ENCODE measurements at places on chromosomes 13 and 19.

DNA sequence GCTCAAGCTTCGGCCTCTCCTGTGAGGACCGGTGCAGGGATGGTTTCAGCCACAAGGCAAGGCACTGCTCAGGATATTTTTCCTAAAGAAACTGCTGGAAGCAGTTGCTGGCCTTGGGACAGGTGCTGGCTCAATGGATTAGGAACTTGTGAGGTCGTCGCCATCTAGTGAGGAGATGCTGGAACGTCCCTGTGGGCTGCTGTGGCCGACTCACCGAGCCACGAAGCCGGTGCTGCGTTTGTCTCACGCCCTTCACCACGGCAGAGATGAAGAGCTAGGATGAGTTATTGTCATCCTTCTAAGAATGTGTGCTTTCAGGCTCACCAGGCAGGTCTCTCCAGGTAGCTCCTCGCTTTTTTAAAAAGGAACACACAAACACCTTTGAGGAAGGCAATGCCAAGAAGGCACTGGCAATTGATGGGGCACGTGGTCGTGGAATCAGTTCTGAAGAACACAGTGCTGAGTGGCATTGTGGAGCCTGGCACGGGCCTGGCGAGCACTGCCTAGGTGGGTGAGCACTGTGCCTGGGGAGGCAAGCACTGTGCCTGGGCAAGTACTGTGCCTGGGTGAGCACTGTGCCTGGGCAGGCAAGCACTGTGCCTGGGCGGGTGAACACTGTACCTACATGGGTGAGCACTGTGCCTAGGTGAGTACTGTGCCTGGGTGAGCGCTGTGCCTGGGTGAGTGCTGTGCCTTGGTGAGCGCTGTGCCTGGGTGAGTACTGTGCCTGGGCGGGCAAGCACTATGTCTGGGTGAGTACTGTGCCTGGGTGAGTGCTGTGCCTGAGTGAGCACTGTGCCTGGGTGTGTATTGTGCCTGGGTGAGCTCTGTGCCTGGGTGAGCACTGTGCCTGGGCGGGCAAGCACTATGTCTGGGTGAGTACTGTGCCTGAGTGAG is 140.4 kb downstream of the TEX29 start:
- DNase-seq = no peak

- no peak for DNase-seq
Measured at GRCh38 chr19:719636-720344, 11.1 kb downstream of the PALM start.

DNA sequence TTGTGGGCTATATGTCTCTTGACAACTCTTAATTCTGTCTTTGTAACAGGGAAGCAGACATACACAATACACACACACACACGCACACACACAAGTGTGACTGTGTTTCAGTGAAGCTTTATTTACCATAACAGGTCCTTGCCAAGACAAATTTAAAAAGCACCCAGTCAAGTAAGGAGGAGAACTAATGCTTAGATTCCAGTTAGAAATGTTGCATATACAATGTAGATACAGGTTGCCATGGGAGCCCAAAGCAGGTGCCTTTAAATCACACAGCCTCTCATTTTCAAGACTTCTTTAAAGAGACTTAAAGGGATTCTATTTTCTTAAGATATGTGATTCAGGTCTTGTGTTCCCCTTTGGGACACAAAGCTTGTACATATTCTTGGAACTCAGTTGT is 1551.9 kb downstream of the EFNB2 start:
- DNase-seq = no peak

DNA sequence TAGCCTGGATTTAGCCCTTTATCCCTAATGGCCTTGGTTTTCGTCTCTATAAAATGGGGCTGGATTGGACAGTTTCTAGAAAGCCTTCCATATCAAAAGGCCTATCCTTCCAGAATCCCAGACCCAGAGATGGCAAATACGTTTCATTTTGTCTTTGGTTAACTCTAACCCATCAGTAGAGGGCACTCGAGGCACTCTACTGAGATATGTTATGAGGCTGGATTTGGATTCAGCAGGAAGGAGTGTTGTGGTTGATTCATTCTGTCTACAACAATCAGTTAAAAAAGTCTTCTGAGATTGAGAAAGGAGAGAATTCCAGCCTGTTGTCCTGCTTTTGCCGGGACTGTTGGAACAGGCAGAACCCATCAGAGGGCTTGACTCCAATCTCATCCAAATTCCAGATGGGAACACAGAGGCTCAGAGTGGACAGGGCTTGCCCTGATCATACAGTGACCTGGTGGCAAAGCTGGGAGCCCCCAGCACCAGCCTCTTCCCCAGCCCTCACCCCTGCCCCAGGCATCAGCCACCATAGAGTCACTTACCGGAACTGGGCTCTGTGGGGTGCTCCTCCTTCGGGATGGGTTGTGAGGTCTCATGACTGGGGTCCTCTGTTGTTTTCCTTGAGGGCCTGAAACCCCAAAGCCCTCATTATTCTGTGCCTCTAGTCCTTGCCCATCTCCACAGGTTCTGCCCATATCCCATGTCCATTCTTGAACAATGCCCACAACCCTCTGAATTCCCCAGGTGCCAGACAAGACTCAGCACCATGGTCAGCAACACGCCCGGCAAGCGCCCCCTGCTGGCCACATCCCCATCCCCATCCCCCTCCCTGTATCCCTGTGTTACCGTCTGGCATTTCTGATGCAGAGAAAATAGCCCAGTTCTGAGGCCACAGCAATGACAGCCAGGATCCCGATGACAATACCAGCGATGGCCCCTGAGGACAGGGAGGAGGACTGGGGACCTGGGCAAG is 12.3 kb upstream of the ZNF180 start:
- peak; percentile 49 for DNase-seq

DNA sequence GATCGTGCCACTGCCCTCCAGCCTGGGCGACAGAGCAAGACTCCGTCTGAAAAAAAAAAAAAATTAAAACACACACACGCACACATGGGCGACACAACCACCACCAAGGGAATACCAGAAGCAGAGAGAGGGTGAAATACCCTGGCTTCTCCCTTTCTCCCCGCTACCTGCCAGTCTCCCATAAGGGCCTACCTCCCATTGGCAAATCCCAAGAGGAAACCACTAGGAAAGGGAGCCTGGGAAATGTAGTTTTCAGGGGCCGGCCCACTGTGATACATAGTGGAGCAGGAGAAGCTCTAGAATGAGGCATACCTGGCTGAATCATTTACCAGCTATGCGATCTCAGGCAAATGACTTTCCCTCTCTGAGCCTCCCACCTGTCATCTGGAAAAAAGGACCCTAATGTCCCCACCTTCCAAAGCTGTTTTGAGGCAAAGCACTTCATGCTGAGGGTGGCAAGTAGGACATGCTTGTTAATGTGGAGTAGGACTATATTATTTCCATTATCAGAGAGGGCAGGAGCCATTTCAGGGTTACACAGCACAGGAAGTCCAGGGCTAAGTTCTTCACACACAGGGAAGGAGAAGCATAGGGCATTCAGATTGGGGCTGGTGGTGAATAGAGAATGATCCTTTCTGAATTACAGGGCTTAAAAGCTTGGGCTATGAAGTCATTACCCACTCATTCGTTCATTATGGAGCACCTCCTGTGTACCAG is 14.3 kb upstream of the HNRNPUL1 start:
- DNase-seq = no peak

DNA sequence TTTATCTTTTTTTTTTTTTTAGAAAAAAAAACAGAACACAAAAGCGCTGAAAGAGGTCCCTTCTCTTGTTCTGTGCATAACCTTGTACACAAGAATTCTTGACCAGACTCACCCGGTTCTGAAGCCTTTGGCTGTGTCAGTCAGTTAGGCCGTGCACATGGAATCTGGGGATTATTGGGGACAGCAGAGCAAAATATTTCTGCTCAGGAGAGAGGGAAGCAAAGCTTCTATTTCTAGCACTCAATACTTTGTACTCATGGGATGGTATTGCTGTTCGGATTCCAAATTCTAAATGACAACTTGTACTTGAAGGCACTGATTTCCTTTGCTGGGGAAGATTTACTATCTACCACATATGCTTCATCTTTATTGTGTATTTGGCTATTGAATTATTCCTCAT is 272.7 kb downstream of the NHLRC3 start:
- DNase-seq = no peak

GRCh38 chr13:26037302-26037701 is 14.5 kb downstream of the SHISA2 start:
- DNase-seq = no peak

DNA sequence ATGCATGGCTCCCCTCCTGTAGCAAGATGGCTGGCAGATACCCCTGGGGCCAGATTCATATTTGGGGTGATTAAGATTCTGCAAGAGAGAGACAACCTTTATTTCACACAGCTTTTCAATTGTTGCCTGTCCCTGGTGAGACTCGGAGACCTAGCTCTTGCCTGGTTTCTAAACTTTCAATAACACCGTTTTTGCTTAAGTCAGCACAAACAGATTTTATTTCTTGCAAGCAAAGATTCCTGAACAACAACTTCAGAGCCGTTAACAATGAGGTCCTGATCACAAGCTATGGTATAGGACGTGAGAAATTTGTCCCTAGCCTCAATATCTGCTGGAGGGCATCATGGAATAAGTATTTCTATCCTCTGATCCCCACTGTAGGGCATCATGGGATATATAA is 2.9 kb upstream of the CADM4 start:
- DNase-seq = no peak

- DNase-seq = no peak
Measured at GRCh38 chr13:42526276-42526675, 47.7 kb upstream of the TNFSF11 start.

DNA sequence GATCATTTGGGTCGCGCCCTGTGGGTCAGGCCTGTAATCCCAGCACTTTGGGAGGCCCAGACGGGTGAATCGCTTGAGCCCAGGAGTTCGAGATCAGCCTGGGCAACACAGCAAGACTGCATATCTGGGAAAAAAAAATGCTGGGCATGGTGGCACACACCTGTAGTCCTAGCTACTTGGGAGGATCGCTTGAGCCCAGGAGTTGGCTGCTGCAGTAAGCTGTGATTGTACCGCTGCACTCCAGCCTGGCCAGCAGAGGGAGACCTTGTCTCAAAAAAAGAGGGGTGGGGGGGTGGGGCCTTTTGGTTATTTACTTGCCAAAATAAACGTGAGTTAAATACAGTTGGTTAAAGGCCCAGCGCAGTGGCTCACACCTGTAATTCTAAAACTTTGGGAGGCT is 9.8 kb upstream of the ZNF544 start:
- peak; percentile 22 for DNase-seq

DNA sequence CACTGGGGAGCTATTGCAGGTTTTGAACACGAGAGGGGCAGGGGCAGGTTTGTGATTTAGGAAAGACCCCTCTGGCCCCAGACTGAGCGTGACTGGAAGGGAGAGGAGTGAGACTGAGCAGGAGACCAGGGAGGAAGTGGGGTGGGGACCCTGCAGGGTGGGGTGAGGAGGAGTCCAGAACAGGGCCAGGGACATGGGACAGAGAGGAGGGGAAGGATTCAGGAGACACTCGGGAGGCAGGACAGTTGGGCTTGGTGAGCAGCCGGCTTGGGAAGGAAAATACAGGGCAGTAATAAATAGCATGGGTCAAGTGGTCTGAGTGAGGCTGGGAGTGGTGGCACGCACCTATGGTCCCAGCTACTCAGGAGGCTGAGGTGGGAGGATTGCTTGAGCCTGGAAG is 9.4 kb downstream of the FOSB start:
- no peak for DNase-seq

GRCh38 chr19:46637224-46637623 is 1.2 kb upstream of the GNG8 start:
- DNase-seq = no peak

DNA sequence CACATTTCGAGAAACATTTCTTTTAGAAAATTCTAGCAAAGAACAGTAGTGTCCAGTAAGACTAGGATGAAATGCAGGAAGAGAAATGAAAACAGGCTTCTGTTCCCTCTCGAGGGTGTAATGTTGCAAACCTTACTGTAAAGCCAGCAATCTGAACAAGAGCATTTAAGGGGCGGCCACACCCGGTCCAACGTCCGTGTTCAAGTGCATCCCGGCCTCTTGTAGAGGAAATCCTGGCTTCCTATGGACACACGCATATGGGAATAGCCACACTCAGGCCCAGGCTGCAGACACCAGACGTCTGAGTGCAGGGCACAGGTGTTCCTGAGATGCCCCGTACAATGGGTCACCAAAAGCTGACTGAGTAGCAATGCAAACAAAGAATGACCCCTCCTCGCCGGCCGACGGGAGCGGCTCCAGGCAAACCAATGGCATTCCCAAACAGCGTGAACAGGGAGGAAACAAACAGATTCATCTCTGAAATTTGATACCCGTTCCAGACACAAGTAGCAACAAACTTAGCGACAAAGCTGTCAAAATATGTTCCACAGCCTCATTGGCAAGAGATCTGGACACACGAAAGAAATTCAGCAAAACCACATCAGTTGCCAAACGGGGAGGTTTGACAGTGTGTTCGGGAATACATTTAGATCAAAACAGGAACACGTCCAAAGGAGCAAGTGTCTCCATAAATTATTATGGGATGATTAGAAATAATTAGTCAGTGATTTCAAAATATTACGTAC is 278.6 kb upstream of the TSHZ3 start:
- DNase-seq = no peak

DNA sequence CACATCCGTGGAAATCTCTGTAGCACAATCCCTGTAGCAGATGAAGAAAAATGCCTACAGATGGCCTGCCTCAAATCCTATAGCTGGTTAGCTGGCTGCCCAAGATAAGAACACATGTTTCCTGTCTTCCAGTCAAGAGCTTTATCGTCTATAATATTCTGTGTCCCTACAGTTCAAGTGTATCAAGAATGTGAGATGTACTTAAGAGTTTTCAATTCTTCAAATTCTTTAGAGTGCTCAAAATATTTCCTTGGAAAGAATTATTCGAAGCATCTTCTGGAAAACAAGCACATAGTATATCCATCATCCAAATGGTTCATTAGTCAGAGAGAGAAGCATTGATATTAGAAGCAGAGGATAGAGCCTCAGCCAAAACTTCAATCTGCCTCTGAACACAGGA is 239.8 kb downstream of the COG6 start:
- DNase-seq = no peak

- DNase-seq = no peak
Measured at GRCh38 chr13:51158365-51158764, 47.3 kb upstream of the C13orf42 start.

GRCh38 chr19:54439174-54439851 is 9.7 kb upstream of the LENG8 start:
- DNase-seq = peak; percentile 17

GRCh38 chr19:31119951-31120690 is 229.1 kb downstream of the TSHZ3 start:
- DNase-seq = no peak

- no peak for DNase-seq
Measured at GRCh38 chr13:58239774-58240268, 608.3 kb downstream of the PCDH17 start.

DNA sequence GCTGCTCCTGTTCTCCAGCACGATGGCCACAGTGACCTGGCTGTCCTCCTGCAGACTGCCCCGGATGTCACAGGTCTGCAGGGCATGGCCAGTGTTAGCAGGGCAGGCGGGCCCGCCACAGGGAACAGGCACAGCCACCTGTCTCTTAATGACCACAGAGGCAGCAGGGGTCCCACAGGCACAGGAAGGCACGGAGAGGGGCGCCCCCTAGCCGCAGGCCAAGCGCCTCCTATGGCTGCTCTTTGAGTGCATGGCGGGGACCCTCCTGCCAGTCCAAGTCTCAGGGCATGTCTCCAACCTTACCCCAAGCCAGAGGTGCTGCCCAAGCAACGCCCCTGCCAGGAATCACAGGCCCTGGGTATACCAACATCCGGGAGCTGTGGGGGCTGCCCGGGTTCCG is 14.1 kb downstream of the IZUMO4 start:
- DNase-seq = no peak
